Kasumi-1 (cell line): ENCODE measurements at places on chromosomes 6 and 20.

DNA sequence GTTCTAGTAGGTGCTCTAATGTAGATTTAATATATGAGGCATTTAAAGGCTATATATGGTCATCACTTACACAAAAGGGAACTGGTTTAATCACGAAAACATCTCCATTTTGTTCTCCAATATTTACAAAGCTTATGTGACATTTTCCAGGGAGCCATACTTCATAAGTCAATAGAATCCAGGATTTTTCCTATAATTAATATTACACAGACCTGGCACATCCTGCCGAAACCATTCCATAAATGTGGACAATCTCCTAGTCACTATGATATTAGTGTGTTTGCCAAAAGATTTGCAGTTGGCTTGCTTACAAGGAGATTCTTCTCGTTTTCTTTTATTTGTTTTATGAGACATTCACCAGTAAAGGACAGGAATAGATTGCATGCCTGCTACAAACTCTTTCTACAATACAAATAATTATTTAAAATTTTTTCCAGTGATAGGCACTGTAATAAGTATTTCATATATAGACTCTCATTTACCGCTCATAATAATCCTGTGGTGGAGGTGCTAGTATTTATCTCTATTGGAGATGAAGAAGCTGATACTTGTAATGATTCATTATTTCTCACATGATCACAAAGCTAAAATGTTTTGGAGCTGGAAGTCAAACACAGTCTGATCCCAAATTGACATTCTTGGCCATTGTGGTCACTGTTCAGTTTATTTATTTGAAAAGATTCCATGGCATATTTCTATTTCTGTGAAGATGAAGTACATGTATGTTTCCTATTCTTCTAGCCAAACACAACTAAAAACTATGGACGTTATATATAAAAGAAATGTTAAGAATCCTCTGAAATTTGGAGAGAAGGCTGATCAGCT, 597.0 kb downstream of the HTR1B start:
- no peak for DNase-seq

DNA sequence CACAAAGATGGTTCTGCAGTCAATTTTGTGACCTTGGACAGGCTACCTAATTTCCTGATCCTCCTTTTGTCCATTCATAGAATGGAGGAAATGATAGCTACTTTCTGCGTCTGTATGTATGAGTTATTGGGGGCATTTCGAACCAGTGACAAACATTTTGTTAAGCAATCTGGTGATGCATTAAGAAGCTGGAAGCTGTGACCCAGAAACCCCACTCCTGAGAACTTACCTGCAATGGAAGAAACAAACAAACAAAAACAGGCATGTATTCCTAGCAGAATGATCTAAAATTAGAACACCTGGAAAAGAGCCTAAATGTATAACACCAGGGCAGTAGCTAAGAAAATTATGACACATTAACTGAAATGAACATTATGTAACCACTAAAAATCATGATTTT, 33.4 kb upstream of the PRND start:
- DNase-seq, result no peak

GRCh38 chr20:58142843-58143185, 85.6 kb downstream of the ANKRD60 start:
- DNase-seq, result no peak

DNA sequence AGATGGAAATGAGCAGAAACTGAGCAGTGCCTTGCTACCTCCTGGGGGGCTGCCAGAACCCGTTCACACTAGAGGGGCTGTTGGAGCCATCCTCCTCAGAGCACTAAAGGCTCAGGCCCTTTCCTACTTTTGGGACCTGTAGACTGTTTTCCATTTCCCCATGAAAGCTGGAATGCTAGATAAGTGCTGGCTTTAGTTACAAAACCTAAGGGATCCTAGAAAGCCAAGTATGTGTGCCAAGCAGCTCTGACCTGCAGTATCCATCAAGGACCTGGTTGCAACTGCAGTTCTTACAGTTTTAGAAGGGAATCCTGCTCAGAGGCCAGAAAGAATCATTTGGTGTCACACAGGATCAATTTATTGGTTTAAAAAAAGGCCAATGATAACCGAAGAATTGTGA, 176.7 kb upstream of the COL21A1 start:
- no peak for DNase-seq

DNA sequence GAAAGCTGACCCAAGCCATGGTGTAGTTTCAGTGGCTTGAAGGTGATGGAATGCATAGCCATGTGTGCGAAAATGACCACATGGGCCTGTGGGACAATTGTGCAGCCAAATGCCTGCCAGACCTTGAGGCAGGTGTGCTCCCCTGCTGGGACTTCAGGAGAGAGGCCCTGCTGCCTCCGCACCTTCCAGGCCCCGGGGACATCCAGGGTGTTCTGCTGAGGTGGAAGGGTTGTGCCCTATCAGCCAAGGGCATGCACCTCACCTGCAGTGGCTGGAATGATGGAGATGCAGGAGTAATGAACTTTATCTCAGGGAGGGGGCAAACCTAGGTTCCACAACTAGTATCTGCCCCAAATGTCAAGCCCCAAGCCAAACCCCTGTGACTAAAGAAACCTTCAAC, 44.0 kb downstream of the PRND start:
- no peak for DNase-seq

GRCh38 chr6:89970609-89971337, 76.5 kb downstream of the GJA10 start:
- peak; percentile 81 for DNase-seq

DNA sequence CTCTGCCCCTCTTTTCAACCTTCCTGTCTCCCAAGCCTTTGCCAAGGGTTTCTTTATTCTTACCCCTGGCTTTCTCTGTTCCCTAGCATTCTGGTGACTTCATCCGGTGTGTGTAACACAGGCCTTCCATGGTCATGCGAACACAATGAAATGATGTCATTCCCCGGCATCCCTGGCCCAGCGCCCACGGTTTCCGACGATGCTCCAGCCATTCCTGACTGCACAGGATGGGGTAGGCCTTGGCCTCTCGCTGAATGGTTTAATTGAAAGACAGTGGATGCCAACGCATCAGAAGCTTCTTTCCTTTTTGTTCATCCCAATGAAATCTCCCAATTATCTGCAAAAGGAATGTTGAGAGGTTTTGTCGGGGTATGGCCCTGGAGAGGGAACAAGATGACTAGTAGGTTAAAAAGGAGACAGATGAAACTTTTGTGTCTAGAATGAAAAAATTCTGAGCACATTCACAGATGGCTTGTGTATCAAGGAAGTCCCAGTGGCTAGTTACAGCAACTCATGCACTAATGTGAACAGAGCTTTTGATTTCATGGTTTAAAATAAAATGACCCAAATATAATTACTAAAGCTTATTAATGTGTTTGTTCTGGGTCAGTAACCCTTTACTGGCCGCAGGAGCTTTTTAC, 655.0 kb downstream of the QKI start:
- DNase-seq, result no peak
